ENCODE measurements at places on chromosomes 3 and 15.

DNA sequence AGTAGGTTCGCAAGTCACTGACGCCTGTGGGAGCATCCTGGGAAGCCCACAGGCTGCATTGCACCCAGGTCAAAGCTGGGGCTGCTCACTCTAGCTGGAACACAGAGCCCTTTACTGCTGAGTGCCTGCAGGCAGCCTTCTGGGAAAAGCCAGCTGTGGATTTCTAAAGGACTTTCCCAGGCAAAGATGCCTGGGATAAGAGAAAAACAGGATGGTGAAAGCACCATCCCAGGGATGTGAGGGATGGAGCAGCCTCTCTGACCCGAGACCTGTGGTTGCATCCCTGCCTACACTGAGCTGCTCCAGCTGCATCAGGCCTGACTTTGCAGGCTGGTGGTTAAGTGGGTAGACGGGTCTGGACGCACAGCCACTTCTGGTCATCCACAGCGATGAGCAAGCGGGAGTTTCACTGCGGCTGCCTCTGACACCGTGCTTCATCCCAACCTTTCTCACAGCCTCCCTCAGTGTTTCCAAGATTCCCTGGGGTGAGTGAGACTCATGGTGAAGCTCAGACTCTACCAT, 52.5 kb upstream of the AMOTL2 start:
- no peak for DNase-seq

GRCh38 chr15:70535955-70536338, 227.4 kb downstream of the UACA start:
- DNase-seq = no peak

DNA sequence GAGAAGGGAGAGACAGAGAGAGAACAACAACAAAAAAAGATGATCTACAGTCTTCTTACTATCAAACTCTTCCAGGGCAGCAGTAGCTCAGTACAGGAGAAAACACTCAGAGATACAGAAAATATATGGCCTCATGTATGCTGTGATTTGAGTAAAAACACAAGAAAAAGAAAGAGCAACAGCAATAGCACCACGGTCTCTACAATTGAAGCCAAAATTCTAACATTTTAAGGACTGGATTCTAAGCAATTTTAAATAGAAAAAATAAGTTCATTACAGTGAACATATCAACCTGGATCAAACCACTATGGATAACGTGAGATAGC, 43.5 kb upstream of the ALCAM start:
- DNase-seq = no peak

- DNase-seq = no peak
Measured at GRCh38 chr3:58164199-58164879, 46.4 kb downstream of the DNASE1L3 start.

- DNase-seq = no peak
Measured at GRCh38 chr3:14297784-14298236, 104.6 kb upstream of the SLC6A6 start.

GRCh38 chr15:30984118-30984517, 7.3 kb downstream of the MTMR10 start:
- no peak for DNase-seq

DNA sequence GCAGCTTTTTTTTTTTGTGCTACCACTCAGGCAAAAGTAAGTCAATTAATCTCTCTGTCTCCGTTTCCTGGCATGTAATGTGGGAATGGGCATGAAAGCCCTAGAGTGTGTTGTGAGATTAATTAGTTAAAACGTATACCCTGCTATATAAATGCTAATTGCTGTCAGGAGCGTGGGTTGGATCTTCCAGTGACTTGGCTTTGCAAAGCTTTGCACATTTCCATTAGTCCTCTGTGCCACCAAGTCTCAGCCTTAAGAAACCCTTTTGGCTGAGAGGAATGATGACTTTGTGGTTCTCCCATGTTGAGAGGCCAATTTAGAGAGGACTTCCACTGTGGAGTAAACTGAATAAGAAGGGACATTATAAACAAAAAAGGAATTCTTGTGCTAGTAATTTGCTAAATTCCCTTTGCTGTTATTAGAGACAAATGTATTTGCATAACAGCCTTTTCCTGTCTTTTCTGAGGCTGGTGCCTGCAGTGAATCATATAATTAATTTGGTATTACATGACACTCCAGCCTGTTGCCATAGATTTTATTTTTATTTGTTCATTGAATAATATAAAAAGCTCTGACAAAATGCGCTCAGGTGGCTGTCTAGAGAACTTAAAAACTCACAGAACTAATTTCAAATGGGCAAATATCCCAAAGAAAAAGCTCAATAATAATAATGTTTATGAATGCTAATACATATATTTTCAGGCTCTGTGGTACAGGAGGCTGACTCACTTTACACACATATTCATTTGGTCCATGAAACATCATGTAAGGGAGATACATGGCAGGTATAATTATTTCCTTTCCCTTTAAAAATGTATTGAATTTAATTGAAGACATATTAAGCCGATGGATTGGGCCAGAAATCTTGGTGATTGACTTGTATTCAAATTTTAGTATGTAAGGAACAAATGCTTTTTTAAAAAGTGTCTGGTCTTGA, 82.7 kb downstream of the IL1RAP start:
- no peak for DNase-seq

- DNase-seq = no peak
Measured at GRCh38 chr3:128532012-128532983, 39.3 kb upstream of the GATA2 start.

DNA sequence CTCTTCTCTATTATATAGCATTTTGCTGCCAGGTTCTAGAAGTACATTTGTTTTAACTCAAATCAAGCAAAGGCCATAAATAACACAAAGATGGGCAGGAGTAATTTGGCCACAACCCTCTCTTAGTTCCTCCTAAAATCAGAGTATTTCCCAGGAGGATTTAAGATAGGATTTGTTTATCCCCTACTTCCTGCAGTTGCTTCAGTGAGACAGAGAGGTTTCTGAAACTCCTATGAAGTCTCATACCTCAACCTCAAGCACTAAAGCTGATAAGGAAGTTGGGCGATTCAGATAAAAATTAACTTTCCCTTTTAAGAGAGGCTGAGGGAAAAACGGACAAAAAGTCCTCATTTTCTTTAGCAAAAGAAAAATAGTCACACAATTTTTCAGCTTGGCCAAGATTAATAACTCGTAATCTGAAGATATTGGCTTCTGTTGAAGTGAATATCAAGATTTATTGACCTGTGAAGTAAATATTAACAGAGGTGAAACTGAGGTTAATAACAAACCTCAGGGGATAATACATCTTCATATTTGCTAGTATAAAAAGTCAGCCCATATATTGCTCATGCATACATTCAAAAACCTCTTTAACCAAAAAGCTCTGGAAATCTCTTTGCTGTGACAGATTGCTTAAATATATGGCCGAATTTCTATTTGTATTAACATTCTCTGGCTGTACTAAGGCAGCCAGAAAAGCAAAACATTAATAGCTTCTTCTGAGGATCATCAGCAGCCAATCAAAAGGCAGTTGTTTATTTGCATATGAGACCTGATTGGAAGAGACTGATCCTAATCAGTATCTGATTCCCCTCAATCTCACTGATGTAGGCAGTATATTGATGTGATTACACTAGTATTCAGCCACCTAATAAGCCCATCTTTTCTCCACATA, 90.6 kb upstream of the GADL1 start:
- DNase-seq = no peak

Measured in putamen (tissue), 1 donor.